NCI-H2081 treated with DMSO at 0.1 percent for 48 hours (cell line): ENCODE measurements at places on chromosomes 3 and 15.

DNA sequence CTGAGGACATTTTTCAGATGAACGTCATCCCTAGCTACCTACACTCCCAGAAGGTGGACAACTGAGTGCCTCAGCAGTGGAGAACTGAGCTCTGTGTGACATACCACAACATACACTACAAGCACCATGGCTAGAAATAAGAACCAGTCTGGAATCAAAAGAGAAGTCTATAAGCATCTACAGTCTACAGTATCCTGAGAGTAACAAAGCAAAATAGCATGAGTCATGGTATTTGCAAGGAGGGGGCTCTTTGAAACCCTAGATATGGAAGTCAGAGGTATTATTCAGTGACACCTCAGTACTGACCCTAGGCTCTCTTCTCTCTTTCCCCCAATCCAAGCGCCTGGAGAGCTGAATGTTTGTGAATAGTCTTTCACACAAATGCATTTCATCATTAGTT, 87.5 kb downstream of the TNIK start:
- DNase-seq: no peak

- DNase-seq: no peak
These were observed 14.7 kb downstream of the XRN1 start for GRCh38 chr3:142433110-142433509.

- no peak for DNase-seq
These were observed 397.9 kb downstream of the EPHB1 start for GRCh38 chr3:135192929-135193328.

DNA sequence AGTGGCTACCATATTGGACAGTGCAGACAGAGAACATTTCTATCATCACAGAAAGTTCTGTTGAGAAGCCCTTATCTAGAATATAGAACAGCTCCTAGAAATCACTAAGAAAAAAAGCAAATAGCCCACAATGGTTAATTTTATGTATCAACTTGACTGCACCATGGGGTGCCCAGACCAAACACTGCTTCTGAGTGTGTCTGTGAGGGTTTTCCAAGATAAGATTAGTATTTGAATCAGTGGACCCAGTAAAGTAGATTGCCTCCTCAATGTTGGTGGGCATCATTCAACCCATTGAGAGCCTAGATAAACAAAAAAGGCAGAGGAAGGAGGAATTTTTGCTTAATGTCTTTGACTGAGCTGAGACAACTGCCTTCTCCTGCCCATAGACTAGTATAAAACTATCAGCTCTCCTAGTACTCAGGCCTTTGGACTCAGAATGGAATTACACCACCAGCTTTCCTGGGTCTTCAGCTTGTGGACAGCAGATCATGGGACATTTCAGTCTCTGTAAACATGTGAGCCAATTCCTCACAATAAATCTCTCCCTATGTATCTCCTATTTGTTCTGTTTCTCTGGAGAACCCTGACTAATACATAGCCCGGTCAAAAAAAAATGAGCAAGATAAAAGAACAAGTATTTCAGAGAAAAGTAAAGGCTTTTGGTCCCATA, 55.9 kb upstream of the OXTR start:
- no peak for DNase-seq
